Smooth muscle cell of the pulmonary artery (primary cell): ENCODE measurements at places on chromosomes 3 and 15. TPM values are rescaled to one million over a fixed set of nuclear protein-coding genes. Genes with fewer than 3 reads are reported as not detected.

The FBXL2 gene
- 17.4 and 27.8 TPM in 2 replicates for total RNA-seq

The CA12 gene
- 215 and 359 TPM in 2 replicates for total RNA-seq

The ZNF385D gene
- 1.2 and 8.9 TPM in 2 replicates for total RNA-seq

The CCR1 gene
- total RNA-seq = 0.26 TPM in 1 of 2 replicates, not detected in the other

The DLL4 gene
- total RNA-seq = 0.07 and 0.10 TPM in 2 replicates

The ADCY5 gene
- 0.13 and 0.91 TPM in 2 replicates for total RNA-seq

The CYP19A1 gene
- total RNA-seq = 0.23 and 0.72 TPM in 2 replicates

The FAM174B gene
- 2.6 TPM in 2 replicates for total RNA-seq

The SAMMSON gene
- not detected in 2 replicates for total RNA-seq

The PP2D1 gene
- not detected in 2 replicates for total RNA-seq

The EPB42 gene
- 0.23 TPM in 1 of 2 replicates, not detected in the other for total RNA-seq

The CFAP161 gene
- total RNA-seq = 0.10 TPM in 1 of 2 replicates, not detected in the other

The DAZL gene
- not detected in 2 replicates for total RNA-seq
